ENCODE measurements at places on chromosomes 12 and 14.

GRCh38 chr12:97921979-97922722 is 459.5 kb downstream of the RMST start:
- DNase-seq, result no peak

GRCh38 chr12:38154096-38155019 is 162.2 kb upstream of the ALG10B start:
- no peak for DNase-seq

- no peak for DNase-seq
These were observed 27.6 kb downstream of the CDKN1B start for GRCh38 chr12:12744546-12745305.

- no peak for DNase-seq
These were observed 387 bp upstream of the IPO8 start for GRCh38 chr12:30696103-30696408.

- DNase-seq, result no peak
These were observed 103.6 kb upstream of the ATF7IP start for GRCh38 chr12:14261861-14262260.

DNA sequence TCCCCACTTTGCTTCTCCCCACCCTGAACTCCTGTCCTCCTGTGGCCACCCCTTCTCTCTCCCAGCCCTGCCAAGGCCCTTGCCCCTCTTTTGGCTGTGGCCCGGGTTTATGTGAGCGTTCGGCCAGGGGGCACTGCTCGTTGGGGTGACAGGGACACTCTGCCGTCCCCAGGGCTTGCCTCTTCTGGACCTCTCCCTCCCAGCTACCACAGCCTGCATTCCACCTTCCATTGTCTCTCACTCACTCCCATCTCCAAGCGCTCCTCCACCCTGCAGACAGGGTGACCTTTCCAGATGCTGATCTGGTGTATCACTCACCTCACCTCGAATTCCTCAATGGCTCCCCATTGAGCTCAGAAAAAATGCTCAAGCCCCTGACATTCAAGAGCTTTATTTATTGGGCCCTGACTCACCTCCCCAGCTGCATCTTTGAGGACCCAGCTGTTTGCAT is 1.4 kb downstream of the SERPINA9 start:
- no peak for DNase-seq

- no peak for DNase-seq
These were observed 3.2 kb downstream of the MGST1 start for GRCh38 chr12:16350682-16351081.

- DNase-seq, result no peak
These were observed 89.2 kb upstream of the TMEM260 start for GRCh38 chr14:56490379-56490778.

DNA sequence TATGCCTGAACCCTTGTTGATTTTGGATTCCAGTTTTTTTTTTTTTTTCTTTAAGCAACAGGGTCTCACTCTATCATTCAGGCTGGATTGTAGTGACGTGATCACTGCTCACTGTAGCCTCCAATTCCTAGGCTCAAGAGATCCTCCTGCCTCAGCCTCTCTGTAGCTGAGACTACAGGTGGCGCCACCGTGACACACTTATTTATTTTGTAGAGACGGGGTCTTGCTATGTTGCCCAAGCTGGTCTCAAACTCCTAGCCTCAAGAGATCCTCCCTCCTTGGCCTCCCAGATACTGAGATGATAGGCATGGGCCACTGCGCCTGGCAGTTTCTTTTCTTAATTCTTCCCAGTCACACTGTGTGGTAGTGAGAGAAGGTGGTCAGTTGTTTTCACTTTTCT is 25.2 kb downstream of the ACADS start:
- DNase-seq, result no peak

GRCh38 chr12:98217257-98217656 is 298.1 kb upstream of the TMPO start:
- DNase-seq, result no peak

GRCh38 chr14:54435500-54435981 is 5.6 kb downstream of the CNIH1 start:
- DNase-seq, result no peak

DNA sequence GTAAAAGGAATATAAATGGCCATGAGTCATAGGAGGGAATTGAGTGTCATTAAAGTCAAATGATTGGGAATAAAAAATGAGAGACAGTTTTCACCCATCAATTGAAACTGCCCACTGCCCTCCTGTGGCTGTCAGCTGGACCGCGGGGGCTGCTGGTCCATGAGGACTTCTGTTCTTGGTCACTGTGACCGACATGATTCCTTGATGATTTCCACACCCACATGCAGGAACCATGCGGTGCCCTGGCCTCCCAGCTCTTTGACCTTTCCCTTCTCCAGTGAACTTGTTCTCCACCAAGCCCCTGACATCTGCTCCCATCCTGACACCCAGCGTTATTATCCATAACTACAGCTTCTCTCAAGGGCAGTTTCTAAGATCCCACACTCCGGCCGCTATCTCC is 48.4 kb downstream of the C12orf75 start:
- DNase-seq, result no peak

- no peak for DNase-seq
These were observed 208.4 kb downstream of the PPM1H start for GRCh38 chr12:62726471-62726980.

- DNase-seq, result no peak
These were observed 37.2 kb downstream of the SMOC1 start for GRCh38 chr14:69916396-69916795.

GRCh38 chr14:61090432-61091216 is 109.6 kb downstream of the SLC38A6 start:
- no peak for DNase-seq

- peak; percentile 18 for DNase-seq
These were observed 77.5 kb upstream of the CPSF6 start for GRCh38 chr12:69161829-69162228.

DNA sequence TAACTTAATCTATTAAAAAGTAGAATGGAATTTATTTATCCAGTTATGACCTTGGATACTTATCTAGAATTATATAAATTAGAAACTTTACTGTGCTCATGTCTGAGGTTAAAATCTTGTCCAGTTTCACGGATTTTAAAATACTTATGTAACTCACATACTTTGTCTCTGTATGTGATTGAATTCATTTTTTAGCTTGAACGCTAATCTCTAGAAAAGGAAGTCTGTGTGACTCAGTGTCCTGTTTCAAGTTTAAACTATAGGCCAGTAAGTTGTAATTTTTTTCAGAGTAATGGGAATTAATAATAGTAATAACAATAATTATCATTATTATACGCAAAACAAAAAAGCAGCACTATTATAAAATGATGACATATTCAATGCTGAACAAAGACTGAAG is 168.6 kb downstream of the CPNE8 start:
- no peak for DNase-seq

- DNase-seq, result no peak
These were observed 292.4 kb downstream of the SYT1 start for GRCh38 chr12:79156846-79157463.

- DNase-seq, result no peak
These were observed 76.8 kb downstream of the PRKCH start for GRCh38 chr14:61398221-61398620.

- DNase-seq, result no peak
These were observed 264.9 kb downstream of the NOVA1 start for GRCh38 chr14:26332966-26333365.

- DNase-seq, result no peak
These were observed 173.1 kb upstream of the RTL1 start for GRCh38 chr14:101076451-101077198.

DNA sequence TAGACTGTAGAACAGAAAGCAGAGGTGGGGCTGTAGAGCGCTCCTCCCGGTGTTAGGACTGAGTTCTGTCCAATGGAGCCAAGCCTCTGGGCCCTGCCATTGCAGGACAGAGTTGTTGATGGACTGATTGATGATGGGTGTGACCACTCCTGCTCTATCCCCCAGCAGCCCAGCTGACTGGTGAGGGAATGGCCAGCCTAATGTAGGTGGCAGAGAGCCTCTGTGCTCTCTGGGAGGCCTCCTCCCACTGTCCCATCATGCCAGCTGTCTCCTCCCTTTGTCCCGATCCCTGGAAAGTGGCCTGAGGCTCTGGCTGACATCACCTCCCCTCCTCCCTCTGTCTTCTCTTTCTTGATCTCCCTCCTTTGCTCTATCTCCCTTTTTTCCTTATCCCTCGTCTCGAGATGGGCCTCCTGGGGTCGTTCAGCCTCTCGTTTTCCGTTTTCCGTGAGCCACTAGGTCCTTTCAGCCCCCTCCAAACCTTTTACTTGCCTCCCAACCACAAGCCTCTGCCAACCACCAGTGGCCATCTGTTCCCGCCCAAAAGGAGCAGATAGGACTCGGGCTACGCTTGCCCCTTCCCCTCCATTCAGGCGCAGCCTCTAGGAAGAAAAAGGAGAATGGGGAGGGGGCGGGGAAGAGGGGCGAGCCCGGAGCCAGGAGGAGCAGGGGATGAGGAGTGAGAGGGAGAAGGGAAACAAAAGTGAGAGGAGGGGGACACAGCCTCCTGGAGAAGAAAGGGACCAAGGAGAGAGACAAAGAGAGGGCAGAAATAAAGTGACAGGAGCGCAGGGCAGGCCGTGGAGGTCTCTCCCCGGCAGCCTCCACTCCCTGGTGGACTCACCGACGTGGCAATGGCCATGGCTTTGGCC is 572 bp downstream of the EFS start:
- DNase-seq, result no peak

GRCh38 chr12:77131977-77132490 is 66.7 kb upstream of the E2F7 start:
- DNase-seq, result no peak

DNA sequence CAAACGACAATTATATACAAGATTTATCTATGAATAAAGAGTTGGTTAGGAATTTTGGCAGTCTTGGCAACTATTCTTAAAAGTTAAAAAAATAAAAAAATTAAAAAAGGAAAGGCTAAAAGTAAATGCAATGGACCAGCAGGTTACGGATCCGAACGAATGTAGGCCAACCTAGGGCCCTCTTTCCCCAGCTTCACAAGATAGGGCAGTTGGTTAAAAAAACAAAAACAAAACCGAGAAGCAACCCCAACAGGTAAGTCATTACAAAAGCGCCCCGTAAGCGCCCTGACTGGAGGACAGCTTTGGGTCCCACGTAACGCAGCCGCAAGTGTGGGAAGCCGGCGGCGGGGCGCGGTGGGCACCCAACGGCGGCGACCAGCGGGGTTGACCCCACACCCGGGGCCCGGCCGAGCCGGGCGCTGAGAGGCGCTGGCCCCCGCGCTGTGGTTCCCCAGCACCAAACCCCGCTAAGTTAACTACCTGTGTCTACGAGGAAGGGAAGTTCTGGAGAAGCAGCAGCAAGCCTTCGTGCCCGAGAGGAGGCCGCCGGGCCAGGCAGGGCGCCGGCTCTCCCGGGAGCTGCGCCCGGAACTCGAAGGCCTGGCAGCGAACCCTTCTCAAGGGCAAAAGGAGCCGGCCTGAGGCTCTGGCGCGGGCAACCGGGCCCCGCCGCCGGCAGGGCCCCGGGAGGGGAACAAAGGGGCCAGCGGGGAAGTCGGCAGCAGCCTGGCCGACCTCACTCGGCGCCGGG is 882 bp downstream of the HECTD1 start:
- peak; percentile 58 for DNase-seq

GRCh38 chr12:77535734-77536133 is 295.0 kb upstream of the NAV3 start:
- no peak for DNase-seq

- DNase-seq, result no peak
These were observed 8.2 kb upstream of the ZNF410 start for GRCh38 chr14:73878436-73878835.

GRCh38 chr12:25248732-25249131 is 2.0 kb downstream of the KRAS start:
- DNase-seq, result no peak

DNA sequence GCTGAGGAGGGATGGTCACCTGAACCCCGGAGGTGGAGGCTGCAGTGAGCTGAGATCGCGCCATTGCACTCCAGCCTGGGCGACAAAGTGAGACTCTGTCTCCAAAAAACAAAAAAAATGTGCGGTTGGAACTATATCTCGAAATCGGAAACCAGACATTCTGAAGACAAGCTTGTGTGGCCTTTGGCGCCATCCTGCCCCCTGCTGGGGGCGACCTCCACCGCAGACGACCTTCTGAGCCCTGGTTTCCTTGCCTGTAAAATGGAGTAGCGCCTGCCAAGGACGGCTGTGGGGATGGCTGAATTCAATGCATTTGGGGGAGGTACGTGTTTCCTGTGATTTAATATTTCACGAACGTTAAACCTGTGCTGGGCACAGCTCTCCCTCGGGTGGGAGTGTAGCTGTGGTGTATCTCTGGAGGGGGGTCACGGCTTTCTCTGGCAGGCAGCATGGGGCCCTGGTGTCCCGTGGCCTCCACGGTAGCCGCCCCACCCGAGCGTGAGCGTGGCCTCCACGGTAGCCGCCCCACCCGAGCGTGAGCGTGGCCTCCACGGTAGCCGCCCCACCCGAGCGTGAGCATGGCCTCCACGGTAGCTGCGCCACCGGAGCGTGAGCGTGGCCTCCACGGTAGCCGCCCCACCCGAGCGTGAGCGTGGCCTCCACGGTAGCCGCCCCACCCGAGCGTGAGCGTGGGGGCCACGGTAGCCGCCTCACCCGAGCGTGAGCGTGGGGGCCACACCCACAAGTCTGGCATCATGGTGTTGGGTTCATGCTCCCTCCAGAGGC is 55.3 kb downstream of the LRCOL1 start:
- peak; percentile 22 for DNase-seq
